ENCODE measurements at places on chromosomes 6 and 20. TPM values are rescaled to one million over a fixed set of nuclear protein-coding genes. Genes with fewer than 3 reads are reported as not detected.

- no peak for DNase-seq
Observed at GRCh38 chr6:24251339-24251738, 106.5 kb downstream of the DCDC2 start.

Gene SYCP2
- total RNA-seq: 0.23 TPM

Gene FIG4
- total RNA-seq: 18.9 TPM

DNA sequence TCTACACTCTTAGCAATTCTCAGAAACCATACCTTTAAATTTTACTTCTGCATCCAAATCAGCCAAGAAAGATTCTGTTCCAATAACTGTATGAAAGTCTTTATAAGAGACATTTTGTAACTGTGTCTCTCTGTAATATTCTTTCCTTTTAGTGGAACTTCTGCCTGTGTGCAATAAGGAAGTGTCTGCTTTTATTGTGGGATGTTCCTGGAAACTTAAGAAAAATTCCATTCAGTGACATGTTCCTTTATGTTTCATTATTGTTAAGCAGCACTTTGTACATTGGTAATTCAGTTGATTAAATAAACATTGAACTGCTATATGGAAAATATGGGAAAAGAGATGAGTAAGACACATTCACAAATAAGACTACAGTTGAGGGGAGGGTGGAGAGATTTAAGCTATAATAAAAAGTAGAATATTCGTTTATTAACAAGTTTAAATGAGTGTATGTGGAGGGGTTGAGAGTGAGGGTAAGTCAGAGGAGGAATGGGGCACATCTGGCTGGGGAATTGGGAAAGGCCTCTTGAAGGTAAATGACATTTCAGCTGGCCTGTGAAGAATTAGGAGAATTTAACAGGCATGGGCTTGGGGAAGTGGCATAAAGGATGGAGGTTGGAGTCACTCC is 11.9 kb downstream of the NUS1 start:
- no peak for DNase-seq

- no peak for DNase-seq
Observed at GRCh38 chr6:133241901-133242636, 912 bp downstream of the EYA4 start.

DNA sequence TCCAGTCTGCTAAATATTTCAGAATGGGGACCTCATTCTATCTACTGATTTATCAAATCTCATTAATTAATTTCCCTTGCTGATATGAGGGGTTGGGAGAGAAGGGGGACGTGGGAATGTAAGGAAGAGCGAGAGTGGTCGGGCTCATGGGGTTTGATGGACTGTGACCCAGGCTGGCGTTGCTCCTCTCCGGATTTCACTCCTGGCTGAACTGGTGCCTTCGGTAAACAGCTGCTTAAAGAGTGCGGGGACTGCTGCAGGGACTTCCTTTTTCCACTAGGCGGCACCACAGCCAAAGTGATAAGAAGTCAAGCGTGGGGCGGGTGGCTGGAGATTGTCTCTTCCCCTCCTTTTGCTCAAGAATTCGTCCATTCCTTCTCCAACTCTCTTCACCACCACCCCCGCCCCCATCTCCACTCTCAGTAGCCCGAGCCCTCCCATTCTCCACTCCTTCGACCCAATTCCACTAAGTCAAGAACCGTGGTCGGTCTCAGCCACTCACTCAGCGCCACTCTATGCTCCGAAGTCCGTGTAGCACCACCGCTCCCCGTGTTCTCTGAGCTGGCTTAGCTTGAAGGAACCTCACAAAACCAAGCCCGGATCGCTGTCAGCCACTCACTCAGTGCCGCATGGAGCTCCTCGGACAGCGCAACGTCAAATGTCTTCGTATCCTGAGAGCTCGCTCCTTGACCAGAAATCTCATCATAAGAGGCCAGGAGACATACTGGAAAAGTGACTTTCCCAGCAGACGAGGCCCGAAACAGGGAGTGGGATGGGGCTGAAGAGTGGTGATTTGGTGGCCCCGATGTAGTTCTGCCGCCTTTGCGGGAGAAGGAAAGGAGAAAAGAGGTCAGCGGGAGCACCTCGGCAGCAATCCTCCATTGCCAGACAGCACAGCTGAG is 9.7 kb downstream of the TRIM31 start:
- DNase-seq: peak; percentile 48

DNA sequence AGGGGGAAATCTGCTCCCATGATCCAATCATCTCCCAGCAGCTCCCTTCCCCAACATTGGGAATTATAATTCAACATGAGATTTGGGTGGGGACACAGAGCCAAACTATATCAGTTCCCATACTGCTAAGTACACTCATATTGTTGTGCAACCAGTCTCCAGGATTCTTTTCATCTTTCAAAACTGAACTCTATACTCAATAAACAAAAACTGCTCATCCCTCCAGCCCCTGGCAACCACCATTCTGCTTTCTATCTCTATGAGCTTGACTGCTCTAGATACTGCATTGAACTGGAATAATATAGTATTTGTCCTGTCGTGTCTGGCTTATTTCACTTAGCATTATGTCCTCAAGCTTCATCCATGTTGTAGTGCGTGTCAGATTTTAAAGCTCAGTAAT is 42.9 kb downstream of the STX11 start:
- DNase-seq: no peak

GRCh38 chr6:89596056-89596455 is 42.5 kb downstream of the LYRM2 start:
- DNase-seq: no peak

- no peak for DNase-seq
Observed at GRCh38 chr6:56760842-56761241, 118.2 kb upstream of the DST start.

DNA sequence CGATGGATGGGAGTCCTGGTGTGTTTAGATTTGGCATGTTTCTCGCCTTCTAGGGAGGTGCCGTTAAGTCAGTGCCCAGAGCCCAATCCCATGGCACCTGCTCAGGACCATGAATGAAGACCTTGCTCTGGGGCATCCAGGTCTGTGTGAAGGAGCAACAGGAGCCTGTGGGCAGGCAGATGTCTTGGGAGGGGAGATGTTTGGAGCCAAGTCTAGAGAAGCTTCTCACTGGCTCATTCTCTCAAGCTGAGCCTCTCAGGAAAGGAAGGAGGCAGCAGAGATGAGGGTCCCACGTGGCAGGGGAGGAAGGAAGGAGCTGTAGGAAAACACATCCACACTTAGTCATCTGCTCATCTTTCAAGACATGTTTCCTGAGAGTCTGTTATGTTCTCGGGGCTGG is 9.5 kb upstream of the SIRPB1 start:
- no peak for DNase-seq

GRCh38 chr6:81451787-81452186 is 300.7 kb downstream of the TENT5A start:
- peak; percentile 33 for DNase-seq

DNA sequence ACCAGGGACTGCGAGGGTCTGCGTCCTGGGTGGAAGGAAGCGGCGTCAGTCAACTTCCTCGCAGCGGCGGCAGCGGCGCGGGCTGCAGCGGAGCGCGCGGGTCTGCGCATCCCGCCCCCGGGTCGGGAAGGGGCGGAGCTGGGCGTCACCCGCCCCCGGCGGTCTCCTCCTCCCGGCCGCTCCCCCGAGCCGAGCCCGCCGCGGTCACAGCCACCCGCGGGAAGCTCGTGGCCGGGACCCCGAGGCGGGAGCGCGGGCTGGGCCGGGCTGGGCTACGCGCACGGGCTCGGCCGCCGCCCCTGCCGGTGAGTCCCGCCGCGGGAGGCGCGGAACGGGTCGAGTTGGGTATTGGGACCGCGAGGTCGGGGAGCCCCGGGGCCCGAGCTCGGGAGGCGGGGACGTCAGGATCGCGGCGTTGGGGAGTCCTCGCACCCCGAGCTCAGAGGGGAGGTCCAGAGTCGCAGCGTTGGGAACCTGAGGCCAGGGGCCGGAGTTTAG is at the start of gene PAQR8:
Gene PAQR8, plus strand, starts transcription at position 207 of the 498 bp plus-strand sequence. CDS start 41,063 bp downstream, outside the sequence.
- DNase-seq: no peak

Gene PDE10A
- total RNA-seq: 10.0 TPM

DNA sequence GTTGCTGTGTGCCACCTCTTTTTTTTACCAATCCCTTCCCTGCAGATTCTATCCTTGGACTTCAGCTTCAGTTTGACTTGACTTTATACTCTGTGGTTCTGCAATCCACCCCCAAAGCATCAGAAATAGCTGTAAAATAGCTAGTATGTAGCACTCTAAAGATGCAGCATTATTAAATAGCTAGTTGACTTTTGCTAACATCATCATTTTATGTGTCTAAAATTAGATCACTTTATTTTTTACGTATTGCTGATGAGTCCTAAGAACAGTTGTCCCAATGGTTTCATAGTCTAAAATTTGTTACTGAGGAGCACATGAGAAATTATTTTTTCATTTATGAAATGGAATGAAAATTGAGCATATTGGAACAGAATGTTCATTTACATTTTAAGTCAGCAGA is 138.2 kb downstream of the NKAIN2 start:
- no peak for DNase-seq

DNA sequence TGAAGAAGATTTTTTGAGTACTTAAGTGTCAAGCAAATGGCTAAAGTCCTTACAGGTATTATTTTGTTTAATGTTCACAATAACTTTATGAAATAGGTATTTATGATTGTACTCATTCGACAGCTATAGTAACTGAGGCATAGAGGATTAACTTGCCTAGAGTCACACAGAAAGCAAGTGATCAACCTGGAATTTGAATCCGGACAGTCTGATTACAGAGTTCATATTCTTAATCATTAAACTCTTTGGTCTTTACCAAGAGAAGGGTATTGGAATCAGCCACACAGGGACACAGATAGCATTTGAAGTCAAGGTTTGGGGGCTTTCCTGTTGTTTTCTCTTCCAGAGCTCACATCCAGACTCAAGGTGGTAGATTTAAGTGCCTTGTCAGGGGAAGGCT is 69.7 kb downstream of the ISM1 start:
- no peak for DNase-seq

DNA sequence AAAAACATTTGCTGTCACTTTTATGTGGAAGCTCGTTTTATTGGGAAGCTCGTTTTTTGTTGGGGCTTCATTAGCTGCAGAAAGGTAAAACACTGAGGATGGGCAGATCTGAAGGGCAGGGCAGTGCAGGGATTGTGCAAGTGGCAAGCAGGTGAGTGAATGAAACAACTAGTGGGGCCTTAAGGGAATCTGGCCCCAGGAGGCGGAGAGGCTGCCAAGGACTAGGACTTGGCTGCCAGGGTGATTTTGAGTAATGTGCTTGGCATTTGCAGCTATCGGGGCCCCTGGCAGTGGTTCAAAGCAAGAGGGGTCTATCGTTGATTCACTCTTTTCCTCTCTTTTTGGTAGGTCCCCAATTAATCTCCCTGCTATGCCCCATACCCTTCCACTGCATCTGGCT is 11.5 kb downstream of the IL22RA2 start:
- DNase-seq: no peak

GRCh38 chr6:170101281-170102035 is 189.4 kb downstream of the DLL1 start:
- DNase-seq: no peak

DNA sequence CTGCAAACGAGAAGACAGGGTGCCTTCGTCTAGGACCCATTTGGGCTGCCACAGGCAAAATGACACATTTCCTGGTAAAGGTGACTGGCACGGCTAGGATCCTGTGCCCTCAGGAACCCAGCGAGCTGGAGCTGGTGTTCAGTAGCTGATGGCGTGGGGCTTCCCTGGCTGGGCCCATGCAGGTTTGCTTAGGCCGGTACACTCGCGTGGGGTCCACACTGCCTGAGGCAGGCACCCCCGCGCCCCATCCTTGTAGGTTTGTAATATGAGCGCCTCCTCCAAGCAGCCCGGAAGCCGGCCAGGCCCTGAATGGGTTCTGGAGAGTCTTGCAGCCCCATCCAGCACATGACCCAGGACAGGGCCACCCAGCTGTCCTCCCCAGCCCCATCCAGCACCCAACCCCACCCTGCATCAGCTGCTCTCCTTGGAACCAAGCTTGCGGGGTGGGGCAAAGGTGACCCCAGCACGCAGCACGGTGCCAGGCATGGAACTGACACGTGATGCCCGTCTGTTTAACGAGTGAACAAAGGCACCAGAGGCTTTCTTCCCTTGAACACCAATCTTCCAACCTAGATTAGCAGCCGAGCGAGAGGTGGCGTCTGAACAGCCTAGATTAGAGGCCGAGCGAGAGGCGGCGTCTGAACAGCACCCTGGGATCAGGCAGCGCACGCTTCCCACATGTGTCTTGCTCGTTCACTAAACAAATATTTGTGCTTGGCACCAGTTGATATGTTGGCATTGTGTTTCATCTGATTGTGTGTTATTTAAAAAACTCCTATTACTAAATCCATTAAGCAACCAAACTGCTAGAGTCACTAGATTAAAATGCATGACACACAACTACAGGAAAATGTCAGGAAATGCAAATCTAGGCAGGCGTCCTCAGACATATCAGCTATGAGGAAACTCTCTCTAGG is 112.1 kb downstream of the DLL1 start:
- peak; percentile 42 for DNase-seq

DNA sequence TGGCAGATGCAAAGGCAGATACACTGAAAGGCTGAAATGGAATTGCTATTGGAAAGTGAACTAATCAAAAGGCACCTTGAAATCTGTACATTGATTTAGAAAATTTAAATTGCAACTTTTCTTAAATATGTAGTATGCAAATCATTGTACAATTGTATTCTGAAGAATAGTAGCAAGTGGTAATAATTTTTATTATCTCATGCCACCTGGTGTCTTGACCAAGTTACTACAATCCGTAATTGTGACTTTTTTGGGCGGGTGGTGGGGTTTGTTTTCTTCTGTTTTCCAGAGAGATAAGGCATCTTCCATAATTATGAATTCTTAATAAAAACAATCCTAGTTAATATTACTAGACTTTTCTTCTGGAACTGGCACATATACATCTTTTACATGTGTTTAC is 12.5 kb upstream of the BCKDHB start:
- DNase-seq: no peak

GRCh38 chr6:4883298-4883697 is 107.1 kb downstream of the CDYL start:
- no peak for DNase-seq

DNA sequence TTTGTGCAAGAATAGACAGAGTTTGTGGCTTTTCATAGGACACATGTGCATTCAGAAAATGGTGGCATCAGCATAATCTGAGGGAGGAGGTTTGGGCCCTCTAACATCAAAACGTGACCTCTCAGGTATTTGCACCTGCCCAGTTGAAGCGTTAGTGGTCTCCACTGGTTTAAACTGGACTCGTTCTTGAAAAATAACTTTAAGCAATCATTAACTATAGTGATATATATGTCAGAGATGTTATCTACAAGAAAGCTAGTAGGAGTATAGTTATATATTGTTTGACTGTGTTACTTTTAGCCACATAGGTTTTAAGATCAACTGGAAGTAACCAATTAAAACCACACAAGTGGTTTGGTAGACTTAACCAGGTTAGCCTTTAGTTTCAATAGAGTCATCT is 607.4 kb downstream of the MAFB start:
- no peak for DNase-seq

Gene KIAA1586
- 7.8 TPM for total RNA-seq

Measured in glomerular endothelial cell (primary cell).